Activated T-helper 1 cell treated with anti-CD3 and anti-CD28 coated beads, Interleukin-12 subunit alpha, Interleukin-12 subunit beta, Interleukin-2, Interleukin-4 antibody, amounts not matched to agents 30 ng/mL and 10 ng/mL and 1 ng/mL, durations not matched to agents 14 hours and 24 hours and 36 hours (primary cell): ENCODE measurements at places on chromosomes 7 and 10. TPM values are rescaled to one million over a fixed set of nuclear protein-coding genes. Genes with fewer than 3 reads are reported as not detected.
A peak's percentile ranks its signal among the peaks of the same experiment; 100 is the strongest.

- no peak for DNase-seq
Observed at GRCh38 chr10:127047878-127048238, 142.6 kb downstream of the DOCK1 start.

GRCh38 chr10:116769791-116770190 is 27.4 kb upstream of the HSPA12A start:
- DNase-seq, result no peak

GRCh38 chr10:33559105-33559504 is 224.6 kb upstream of the NRP1 start:
- no peak for DNase-seq

The MMP21 gene
- not detected in 2 replicates for total RNA-seq

The ARL3 gene
- total RNA-seq, result 6.6 and 6.8 TPM in 2 replicates

DNA sequence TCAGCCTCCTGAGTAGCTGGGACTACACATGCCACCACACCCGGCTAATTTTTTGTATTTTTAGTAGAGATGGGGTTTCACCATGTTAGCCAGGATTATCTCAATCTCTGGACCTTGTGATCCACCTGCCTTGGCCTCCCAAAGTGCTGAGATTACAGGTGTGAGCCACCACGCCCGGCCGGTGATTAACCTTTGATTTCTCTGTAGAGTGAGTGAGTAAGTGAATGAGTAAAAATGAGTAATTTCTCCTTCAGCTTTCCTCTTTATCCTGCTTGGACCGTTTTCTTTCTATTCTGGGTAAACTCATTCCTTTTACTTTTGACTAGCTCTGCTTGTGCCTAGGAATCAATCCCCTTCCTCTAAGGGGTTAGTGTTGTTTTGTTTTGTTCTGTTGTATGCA is 36.8 kb downstream of the ST7 start:
- DNase-seq, result no peak

- DNase-seq, result no peak
Observed at GRCh38 chr10:118767297-118768040, 12.7 kb upstream of the CACUL1 start.

- DNase-seq, result no peak
Observed at GRCh38 chr10:63261496-63261895, 128.4 kb downstream of the NRBF2 start.

DNA sequence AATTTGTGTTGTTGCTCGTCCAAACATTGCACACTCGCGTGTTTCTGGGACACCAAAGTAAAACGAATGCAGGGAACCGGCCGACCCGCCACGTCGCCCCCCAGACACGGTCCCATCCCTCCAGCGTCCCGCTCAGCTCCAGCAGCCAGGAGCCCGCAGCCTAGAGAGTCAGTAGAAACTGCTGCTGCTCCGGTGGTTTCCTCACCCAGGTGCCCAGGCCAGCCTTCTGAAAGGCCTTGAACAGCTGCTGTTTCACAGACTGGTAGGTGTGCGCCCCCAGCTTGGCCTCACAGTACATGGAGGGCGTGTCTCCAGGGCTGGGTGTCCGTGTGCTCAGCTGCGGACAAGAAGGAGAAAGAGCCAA is 126.8 kb downstream of the WDR37 start:
- no peak for DNase-seq

The NKX1-2 gene
- not detected in 2 replicates for total RNA-seq

DNA sequence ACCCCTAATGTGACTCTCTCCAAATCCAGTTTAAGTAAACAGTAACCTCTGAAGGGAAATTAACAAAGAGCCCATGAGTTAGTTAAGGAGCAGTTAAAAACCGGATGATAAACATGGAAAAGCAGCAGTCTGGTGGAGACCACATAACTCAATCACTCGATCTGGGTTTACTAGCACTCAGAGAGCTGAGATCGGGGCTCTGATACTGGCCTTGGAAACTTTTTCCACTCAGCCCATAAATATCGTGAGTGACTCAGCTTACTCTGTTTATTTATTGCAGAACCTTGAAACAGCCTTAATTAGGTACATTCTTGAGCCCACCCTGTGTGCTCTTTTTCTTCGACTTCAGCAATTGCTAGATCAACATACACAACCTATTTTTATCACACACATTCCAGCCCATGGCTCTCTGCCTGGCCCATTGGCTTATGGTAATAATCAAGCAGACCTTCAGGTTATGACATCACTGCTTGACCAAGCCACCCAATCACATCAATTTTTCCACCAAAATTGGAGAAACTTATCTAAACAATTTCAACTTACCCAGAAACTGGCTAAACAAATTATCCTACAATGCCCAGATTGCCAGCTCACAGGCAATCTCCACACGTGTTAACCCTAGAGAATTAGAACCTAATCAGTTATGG is 82.2 kb upstream of the GPR22 start:
- DNase-seq, result no peak

- no peak for DNase-seq
Observed at GRCh38 chr10:69826789-69827554, 25.3 kb downstream of the COL13A1 start.

DNA sequence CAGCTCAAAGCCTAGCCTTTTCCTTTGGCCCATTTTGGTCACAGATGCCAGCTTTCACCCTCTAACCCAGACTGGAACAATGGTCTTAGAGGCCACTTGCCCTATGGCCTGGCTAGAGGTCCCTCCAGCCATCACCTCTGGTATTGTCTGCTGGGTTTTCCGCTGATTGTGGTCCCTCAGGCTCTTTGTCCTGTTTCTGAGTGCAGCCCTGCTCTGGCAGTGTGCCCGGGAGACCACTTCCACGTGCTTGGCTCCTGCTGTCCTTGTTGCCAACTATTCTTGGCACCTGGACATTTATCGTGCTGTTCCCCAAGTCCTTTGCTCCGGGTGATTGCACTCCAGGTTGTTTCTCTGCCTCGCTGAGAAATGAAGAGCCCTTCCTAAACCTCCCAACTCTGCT is 53.3 kb upstream of the FAM180A start:
- no peak for DNase-seq

The ERCC6 gene
- total RNA-seq, result 11.2 and 11.7 TPM in 2 replicates

DNA sequence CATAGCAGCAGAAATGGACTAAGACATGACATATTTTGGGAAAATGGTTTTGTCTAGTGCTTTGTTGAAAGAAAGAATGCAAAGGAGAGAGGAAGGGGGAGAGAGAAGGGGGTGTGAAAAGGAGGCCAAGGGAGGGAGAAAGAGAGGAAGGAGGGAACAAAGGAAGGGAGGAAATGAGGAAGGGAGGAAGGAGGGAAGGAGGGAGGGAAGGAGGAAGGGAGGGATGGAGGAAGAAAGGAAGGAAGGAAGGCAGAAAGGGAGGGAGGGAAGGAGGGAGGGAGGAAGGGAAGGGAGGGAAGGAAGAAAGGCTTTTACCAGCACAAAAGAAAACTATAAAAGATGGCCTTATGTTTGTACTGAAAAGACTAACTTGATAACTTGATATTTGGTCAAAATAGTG is 65.1 kb upstream of the ST8SIA6 start:
- DNase-seq, result no peak

- no peak for DNase-seq
Observed at GRCh38 chr7:135898226-135898625, 78.9 kb downstream of the MTPN start.

DNA sequence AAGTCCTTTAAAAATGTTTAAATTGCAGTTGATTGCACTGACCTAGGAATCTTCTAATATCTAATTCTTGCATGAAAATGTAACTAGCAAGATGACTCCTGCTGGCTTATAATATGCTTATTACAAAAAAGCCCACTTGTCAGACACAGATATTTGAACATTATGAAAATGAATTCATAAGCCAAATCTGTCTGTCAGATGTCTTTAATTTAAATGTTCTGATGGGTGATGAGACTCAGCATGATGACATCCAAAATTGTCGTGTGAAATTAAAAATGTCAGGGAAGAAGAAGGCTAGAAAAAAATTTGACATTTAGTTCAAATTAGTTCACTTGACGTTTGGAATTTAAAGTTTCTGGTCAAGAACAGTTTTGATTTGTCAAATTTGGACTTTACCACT is 277.8 kb downstream of the PHF14 start:
- no peak for DNase-seq

GRCh38 chr7:129205987-129206785 is 17.8 kb downstream of the SMO start:
- DNase-seq, result no peak

DNA sequence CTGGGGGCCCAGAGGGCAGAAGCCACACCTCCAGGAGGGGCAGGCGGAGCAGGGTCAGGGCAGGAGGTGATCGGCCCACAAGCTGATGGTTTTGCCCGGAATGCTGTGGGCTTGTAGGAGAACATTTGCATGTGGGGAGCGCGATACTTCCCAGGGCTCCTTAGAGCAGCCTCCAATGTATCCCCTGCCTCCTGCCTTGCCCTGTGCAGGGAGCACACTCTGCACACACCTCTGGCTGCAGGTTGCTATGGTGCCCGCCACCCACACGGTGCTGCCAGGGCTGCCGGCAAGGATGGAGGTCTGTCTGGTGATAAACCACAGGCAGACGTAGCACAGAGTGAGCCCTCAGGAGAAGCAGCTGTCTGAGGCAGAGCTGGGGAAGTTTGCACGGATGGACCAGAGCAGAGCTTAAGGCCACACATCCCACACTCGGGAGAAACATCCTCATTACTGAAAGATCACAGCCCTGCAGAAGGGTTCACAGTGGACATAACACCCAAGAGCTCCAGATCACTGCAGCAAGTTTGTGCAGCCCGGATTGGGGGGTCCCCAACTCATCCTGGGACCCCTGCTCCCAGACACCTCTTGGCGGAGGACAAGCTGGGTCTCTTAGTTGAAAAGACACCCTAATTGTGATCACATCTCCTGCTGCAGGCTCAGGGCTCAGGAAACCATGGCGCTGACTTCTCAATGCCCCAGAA is 41.8 kb downstream of the VIPR2 start:
- DNase-seq, result no peak

The NEUROD6 gene
- not detected in 2 replicates for total RNA-seq

DNA sequence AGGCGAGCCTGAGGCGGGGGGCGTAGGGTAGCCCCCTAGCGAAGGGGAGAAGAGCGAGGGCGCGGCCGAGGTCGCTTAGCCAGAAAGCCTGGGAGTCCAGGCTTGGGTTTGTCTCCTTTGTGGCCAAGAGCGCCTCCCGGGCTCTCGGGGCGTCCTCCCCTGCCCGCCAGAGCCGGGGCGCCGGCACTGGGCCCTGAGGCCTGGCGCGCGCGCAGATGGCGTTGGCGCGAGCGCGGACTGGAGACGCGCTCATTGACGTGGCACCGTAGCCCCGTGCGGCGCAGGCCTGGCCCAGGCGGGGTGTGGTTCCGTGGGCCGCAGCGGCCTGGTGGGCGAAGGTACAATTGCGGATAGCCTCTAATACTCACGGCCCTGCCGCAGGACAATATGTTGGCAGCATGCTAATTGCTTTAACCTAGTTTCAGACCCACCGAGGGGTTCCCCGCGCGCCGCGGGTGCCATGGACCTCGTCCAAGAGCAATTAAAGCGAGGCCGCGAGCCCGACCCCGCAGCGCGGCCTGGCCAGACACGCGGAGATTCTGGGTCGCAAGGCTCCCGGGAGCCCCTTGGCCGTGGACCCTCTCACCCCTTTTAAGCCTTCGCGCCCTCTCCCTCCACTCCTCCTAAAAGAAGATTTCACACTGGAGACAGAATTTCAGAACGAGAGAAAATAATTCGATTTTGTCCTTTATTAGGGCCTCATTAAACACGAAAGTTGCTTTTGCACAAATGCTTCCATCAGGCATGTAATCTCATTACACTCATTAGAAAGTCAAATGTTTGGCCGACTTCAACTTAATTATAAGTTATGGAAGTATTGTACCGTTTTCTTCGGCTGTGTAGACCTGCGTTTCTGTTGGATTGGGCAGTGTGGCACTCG is 3.1 kb downstream of the PTF1A start:
- DNase-seq, result no peak

The TMEM273 gene
- total RNA-seq, result 16.2 and 16.7 TPM in 2 replicates

GRCh38 chr10:119199231-119199992 is 8.0 kb upstream of the GRK5 start:
- DNase-seq, result peak; percentile 48

DNA sequence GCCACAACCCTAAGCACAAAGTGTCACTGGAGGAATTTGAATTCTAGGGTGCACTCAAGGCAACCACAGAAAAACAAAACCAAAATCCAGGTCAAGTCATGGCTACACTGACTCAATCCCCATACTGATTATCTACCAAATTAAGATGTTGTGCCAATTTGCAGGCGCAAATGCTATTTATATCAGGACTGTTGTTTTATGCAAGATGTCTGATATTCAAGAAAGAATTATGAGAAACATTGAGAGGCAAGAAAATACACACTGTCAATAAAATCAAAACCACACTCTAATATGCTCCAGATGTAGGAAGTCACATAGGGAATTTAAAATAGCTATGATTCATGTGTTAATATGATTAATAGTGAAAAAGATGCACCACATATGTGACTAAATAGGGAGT is 141.3 kb upstream of the MINDY3 start:
- DNase-seq, result no peak

- DNase-seq, result no peak
Observed at GRCh38 chr7:138564365-138564764, 104.3 kb downstream of the TRIM24 start.

DNA sequence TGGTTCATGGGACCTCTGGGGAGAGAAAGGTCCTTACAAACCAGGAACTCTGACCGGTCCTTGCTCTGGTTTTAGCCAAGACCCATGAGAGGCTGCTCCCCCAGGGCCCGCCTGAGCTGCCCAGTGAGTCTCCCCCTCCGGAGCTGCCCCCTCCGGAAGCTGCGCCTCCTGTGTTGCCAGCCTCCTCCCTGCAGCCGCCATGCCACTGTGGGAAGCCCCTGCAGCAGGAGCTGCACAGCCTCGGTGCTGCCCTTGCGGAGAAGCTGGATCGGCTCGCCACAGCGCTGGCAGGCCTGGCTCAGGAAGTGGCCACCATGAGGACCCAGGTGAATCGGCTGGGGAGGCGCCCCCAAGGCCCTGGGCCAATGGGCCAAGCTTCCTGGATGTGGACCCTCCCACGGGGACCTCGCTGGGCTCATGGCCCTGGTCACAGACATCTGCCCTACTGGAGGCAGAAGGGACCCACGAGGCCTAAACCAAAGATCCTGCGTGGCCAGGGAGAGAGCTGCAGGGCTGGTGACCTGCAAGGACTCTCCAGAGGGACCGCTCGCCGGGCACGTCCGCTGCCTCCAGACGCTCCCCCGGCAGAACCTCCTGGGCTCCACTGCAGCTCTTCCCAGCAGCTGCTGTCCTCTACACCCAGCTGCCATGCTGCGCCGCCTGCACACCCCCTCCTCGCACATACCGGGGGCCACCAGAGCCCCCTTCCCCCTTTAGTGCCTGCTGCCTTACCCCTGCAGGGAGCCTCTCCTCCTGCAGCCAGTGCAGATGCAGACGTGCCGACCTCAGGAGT is 40.1 kb downstream of the ZNF467 start:
- no peak for DNase-seq

- no peak for DNase-seq
Observed at GRCh38 chr7:44077061-44077460, 5.3 kb downstream of the POLM start.

The C10orf105 gene
- total RNA-seq, result 0.18 and 0.32 TPM in 2 replicates

The UNCX gene
- total RNA-seq, result not detected in 2 replicates

GRCh38 chr7:37028909-37029440 is 304.7 kb upstream of the AOAH start:
- no peak for DNase-seq

The MOGAT3 gene
- total RNA-seq, result not detected in 2 replicates

- no peak for DNase-seq
Observed at GRCh38 chr10:85642421-85643170, 724.0 kb downstream of the GRID1 start.

- DNase-seq, result no peak
Observed at GRCh38 chr7:99340659-99341058, 15.0 kb downstream of the ARPC1A start.
